ENCODE measurements at places on chromosomes 16 and 17.

DNA sequence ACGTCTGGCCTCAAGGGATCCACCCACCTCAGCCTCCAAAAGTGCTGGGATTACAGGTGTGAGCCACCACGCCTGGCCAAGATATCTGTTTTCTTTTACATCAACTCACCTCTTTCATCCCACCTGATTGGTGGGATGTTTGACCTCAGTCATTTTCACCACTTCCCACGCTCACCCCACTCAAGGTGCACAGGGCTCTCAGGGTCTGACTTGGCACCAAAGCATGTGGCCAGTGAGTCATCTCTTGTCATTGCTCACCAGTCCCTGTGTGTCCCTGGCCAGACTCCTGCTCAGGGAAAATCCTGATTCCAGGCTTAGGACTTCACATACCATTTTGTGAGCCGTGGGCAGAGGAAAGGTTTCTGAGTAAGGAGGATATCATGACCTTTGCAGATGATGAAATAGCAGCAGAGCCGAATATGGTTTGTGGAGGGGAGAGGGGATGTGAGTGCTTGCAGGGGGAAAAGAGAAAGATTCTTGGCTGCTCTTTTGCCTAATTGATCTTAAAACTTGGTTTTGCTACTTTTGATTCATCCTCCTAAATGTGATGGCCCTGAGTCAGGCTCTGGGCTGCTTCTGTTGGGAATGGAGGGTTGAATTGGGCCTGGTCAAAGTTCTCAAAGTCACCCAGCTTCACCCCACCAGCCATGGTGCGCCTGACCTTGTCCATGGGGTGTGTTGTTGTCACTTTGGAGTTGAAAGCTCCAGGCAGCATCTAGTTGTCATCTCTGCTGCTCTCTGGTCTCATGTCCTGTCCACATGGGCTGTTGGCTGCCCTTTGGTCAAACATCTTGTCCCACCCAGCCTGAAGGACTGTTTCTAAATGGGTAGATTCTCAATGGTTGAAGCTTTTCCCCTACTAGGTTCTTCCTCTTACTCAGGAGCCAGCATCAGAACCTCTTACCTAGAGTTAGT is 6.0 kb upstream of the KCNH6 start:
- no peak for DNase-seq

- DNase-seq = no peak
These were observed 6.8 kb downstream of the CCDC102A start for GRCh38 chr16:57529391-57530103.

GRCh38 chr17:57999496-58000017 is 7.5 kb downstream of the SRSF1 start:
- DNase-seq = peak; percentile 55

GRCh38 chr16:11112723-11113348 is 143.2 kb downstream of the SOCS1 start:
- DNase-seq = no peak

- DNase-seq = no peak
These were observed 2.3 kb upstream of the KRT15 start for GRCh38 chr17:41520821-41521521.

DNA sequence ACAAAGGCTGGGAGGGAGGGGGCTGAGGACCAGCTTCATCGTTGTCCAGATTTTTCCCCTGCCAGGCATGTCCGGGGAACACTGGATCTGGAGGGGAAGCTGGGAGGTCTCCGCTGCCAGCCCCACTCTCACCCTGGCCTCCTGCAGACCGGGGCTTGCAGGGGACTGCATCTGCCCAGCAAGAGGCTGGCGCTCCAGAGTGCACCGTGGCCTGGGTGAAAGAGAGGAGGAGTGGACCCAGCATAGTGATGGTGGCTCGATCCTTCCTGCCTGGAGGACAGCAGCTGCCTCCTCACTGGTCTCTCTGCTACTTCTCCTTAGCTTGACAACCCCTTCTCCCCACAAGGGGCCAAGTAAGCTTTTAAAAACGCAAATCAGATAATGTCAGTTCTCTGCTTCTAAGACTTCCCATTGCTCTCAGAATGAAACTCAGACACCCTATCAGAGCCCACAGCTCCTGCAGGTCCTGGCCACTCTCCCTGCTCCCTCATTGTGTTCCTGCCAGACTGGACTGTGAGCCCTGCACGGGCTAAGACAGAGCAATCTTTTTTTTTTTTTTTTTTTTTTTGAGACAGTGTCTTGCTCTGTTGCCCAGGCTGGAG is 15.0 kb downstream of the CPNE2 start:
- no peak for DNase-seq

- DNase-seq = no peak
These were observed 7.5 kb downstream of the NME3 start for GRCh38 chr16:1763521-1764511.

DNA sequence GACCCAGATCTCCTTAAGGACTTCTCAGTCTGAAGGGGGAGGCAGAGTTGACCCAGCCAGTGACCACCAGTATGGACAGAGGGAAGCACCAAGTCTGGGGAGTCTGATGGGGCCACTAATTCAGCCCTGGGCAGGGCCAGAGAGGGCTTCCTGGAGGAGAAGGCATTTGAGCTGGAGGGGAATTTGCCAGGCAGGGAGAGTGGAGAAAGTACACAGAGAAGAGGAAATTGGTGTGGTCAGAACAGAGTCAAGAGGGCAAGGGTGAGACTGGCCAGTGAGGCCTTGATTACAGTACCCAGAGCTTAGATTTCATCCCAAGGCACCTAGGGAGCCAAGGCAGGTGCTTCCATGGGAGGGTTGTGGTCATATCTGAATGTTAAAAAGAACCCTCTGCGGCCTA is 36.3 kb downstream of the MYO15A start:
- DNase-seq = no peak

DNA sequence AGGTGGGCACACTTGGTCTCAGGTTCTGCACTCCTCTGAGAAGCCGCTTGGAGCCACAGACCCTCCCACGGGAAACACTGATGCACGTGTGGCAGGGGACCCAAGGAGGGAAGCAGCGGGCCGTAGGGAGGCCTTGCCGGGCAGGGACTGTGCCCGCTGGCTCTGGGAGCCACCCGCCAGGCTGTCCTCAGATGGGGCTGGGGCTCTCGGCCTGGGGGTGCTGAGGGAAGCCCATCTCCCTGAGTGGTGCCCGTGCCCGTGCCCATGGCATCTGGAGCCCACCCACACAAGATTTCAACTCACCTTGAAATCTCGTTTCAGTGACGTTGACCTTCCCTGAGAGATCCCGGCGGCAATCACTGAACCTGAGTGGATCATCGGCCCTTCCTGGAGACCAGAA is 12.6 kb upstream of the CCDC154 start:
- DNase-seq = no peak

DNA sequence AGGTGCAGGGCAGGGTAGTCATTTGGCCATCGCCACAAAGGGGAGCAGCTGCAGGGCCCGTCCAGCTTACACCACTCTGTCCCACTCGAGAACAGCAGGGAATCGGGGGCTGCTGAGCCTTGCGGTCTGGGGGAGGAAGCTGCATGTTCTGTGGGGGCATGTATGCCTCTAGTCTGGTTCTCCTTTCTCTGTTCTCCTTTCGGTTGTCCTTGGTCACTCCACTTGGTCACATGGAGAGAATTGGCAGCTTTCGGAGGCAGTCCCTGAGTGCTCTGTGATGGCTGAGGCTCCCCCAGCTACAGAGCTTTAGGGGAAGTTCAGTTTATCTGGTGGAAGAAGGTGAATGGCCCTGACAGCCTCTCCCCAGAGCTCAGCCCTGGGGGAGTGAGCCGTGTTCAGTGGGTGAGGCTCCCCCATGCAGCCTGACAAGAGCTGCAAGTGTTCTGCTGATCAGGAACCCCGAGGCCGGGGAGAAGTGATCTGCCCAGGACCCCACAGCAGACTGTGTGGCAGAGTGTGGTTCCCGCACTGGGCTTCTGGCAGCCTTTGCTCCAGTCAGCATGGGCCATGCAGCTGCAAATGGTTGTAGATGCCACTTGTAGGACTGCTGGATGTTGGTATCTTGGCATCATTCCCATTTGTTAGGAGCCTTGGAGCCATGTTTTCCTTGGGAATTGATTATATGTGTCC is 22.3 kb upstream of the SMPD3 start:
- no peak for DNase-seq

GRCh38 chr17:73872816-73873215 is 228.6 kb upstream of the SDK2 start:
- no peak for DNase-seq

DNA sequence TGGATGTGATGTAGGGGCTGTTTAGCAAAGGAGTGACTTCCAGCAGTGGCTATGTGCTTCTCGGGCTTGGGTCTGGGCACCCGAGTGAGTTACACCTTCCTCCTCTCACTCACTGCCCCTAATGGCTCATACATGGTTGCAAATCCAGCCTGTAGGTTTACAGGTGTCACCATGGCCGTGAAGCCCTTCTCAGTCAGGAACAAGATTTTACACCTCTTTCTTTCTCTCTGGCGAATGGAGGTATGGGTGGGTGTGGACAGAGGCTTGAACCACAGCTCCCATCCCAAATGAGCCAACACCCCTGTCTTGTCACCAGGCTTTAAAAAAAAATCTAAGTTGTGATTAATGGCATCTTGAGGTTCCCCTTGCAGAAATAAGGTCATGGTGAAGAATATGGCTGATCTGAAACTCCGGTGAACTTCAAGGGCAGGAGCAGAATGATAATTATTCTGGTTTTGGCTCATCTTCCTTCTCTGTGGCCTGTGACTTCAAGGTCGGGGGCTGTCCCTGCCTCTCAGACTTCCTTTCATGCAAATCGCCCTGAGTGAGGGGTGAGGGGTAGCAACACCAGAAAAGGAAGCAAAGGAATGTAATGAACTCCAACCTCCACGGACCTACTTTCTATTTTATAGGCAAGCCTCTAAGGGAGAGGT is 331.2 kb downstream of the MAF start:
- DNase-seq = no peak

DNA sequence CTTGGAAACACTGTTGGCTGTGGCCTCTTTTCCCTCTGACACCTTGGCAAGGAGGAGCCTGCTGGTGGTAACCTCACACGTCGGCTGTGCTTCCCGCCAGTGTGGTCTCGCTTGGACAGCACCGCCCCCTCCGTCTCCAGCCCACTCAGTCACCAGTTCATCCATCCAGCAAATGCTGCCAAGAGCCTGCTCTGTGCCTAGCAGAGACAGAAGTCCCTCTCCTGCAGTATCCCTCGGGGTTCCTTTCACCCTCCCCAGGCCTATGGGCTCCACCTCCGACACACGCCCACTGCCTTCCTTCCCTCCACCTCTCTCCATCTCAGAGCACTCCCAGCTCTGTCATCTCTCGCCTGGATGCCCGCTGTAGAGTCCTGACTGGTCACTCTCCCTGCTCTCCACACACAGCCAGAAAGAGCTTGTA is 12.3 kb downstream of the CACNG4 start:
- DNase-seq = no peak

DNA sequence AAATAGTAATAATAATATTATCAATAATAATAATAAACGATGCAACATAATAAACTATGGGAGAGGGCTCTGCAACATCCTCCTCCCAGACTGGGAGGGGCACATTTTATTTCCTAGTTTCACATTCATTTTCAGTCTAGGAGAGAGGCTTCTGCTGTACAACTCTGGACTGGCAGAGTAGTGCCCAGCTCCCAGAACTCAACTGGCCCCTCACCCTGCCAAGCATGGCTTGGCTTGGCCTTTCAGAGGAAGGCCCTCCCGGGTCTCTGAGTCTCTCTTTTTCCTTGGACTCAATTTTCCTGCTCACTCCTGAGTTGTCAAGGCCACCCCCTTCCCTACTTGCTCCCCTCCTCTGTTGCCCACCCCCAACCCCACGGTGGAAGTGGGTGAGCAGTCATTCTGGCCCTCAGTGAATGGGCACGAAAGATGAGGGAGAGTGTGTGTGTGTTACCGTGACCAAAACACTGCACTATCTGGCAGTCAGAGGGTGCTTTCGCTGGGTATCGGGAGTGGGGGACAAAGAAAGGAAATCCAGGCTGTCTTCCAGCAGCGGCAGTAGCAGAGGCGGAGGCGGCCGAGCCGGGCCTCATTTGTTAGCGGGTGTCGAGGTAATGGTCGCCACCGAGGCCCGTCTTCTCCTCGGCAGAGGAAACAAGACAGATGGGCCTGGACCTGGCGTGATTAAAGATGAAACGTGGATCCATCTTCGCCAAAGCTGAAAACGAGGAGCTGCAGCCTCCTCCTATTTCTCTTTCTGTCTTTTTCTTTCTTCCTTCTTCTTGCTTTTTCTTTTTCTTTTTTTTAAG is 2.3 kb downstream of the HOXB4 start:
- DNase-seq = no peak

- no peak for DNase-seq
These were observed 10.2 kb upstream of the CNOT1 start for GRCh38 chr16:58639836-58640235.

GRCh38 chr16:85125570-85126393 is 13.5 kb upstream of the CIBAR2 start:
- DNase-seq = no peak

- DNase-seq = no peak
These were observed 3.0 kb downstream of the ICAM2 start for GRCh38 chr17:64017381-64017980.

DNA sequence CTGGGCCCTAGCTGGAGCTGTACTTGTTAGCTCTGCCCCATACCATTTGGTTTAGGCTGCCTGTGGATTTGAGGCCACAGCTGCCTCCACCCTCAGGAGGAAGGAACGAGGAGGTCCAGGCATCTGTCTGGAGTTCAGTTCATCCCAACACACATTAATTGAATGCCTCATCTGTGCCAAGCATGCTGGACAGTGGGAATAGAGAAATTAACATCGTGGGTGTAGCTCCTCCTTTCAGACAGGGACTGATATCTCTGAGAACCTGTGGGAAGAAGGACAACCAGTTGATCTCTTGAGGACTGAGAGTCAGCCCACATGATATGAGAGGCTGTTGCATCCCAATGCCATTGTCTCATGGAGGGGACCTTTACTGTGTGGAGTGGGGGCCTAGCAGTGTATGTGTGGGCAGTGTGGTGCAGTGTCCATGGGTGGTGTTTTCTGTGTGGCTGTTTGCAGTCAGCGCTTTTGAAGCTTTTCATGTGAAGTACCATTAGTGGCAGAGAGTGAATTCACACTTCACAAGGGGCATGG is 29.4 kb upstream of the DDX52 start:
- no peak for DNase-seq

DNA sequence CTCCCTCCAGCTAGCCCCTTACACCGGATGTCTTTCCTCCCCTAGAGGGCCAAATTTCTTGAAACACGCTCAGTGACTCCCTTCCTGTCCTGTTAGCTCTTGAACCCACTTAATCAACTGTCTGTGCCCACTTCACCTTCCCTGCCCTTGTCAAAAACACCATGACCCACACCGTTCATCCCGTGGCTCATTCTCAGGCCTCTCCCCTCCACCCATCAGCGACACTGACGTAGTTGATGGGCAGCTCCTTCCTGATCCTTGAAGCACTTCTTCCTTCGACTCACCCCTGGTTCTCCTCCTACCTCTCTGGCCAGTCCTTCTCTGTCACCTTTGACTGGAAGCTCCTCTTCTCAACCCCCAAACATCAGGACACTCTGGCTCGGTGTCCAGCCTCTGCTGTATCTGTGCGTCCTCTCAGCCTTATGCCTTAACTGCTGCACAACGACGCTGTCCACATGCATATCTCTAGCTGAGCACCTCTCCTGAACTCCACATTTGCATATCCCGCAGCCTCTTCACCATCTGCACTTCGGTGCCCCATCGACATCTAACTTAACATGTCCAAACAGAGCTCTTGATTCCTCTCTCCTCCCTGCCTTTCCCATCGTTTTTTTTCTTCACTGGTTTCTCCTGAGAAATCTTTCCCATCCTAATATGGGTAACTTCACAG is 39.3 kb upstream of the CCDC182 start:
- no peak for DNase-seq

- no peak for DNase-seq
These were observed 502 bp downstream of the FAAP100 start for GRCh38 chr17:81551458-81552243.

- DNase-seq = no peak
These were observed 1.3 kb downstream of the KRT20 start for GRCh38 chr17:40883626-40884334.

- DNase-seq = no peak
These were observed 447.2 kb downstream of the KIF2B start for GRCh38 chr17:54269881-54270280.

GRCh38 chr16:69157196-69157595 is 24.7 kb downstream of the UTP4 start:
- no peak for DNase-seq
